Neural cell (in vitro differentiated cells): ENCODE measurements at places on chromosomes 2 and 18. TPM values are rescaled to one million over a fixed set of nuclear protein-coding genes. Genes with fewer than 3 reads are reported as not detected.

The SH3RF3 gene
- polyA plus RNA-seq = 0.52 and 0.53 TPM in 2 replicates

The RGPD3 gene
- 0.74 and 1.1 TPM in 2 replicates for polyA plus RNA-seq

The RTP5 gene
- polyA plus RNA-seq = 1.2 and 1.8 TPM in 2 replicates

The SERPINB5 gene
- polyA plus RNA-seq = not detected in 2 replicates

The VIT gene
- not detected in 2 replicates for polyA plus RNA-seq

The SPRED2 gene
- 5.3 and 5.4 TPM in 2 replicates for polyA plus RNA-seq

The RAB6C gene
- 0.18 and 0.52 TPM in 2 replicates for polyA plus RNA-seq

The KCNF1 gene
- 11.4 and 12.9 TPM in 2 replicates for polyA plus RNA-seq

The DSG1 gene
- polyA plus RNA-seq = not detected in 2 replicates

The NEDD4L gene
- polyA plus RNA-seq = 97.9 and 103 TPM in 2 replicates

The UGT1A9 gene
- not detected in 2 replicates for polyA plus RNA-seq

The REEP1 gene
- polyA plus RNA-seq = 111 and 121 TPM in 2 replicates

The RNU2-63P gene
- polyA plus RNA-seq = not detected in 2 replicates

The CD8B2 gene
- polyA plus RNA-seq = not detected in 2 replicates

The CFAP221 gene
- polyA plus RNA-seq = 7.0 and 8.4 TPM in 2 replicates

The PDIA6 gene
- 109 and 124 TPM in 2 replicates for polyA plus RNA-seq

The DYNAP gene
- polyA plus RNA-seq = not detected in 2 replicates

The PCBP1 gene
- polyA plus RNA-seq = 33.3 and 42.5 TPM in 2 replicates

The C2orf49 gene
- polyA plus RNA-seq = 35.6 TPM in 2 replicates

The SEH1L gene
- polyA plus RNA-seq = 11.5 and 12.3 TPM in 2 replicates

The LINC00305 gene
- polyA plus RNA-seq = not detected in 2 replicates

The ALPI gene
- polyA plus RNA-seq = not detected in 2 replicates

The FEV gene
- not detected in 2 replicates for polyA plus RNA-seq

The CNTNAP5 gene
- polyA plus RNA-seq = 19.3 and 39.0 TPM in 2 replicates

The CCDC148 gene
- 1.5 and 1.8 TPM in 2 replicates for polyA plus RNA-seq

The ADD2 gene
- 52.5 and 73.6 TPM in 2 replicates for polyA plus RNA-seq

The RIT2 gene
- 1.1 and 2.3 TPM in 2 replicates for polyA plus RNA-seq

The NTSR2 gene
- not detected in 2 replicates for polyA plus RNA-seq

The CDK15 gene
- 0.06 and 0.09 TPM in 2 replicates for polyA plus RNA-seq

The FOXD4L1 gene
- 0.82 and 1.6 TPM in 2 replicates for polyA plus RNA-seq

The POMC gene
- polyA plus RNA-seq = not detected in 2 replicates

The PHOSPHO2 gene
- polyA plus RNA-seq = 15.0 and 25.4 TPM in 2 replicates

The FAP gene
- 0.16 TPM in 1 of 2 replicates, not detected in the other for polyA plus RNA-seq

The IL37 gene
- not detected in 2 replicates for polyA plus RNA-seq

The TRIM43 gene
- not detected in 2 replicates for polyA plus RNA-seq

The COPS9 gene
- polyA plus RNA-seq = 295 and 359 TPM in 2 replicates

The UGT1A5 gene
- not detected in 2 replicates for polyA plus RNA-seq

The TUBB8B gene
- polyA plus RNA-seq = not detected in 2 replicates

The TFPI gene
- polyA plus RNA-seq = 0.51 TPM in 1 of 2 replicates, not detected in the other

The CYS1 gene
- polyA plus RNA-seq = not detected in 2 replicates

The FAM161A gene
- polyA plus RNA-seq = 12.0 and 17.5 TPM in 2 replicates

The RAB27B gene
- polyA plus RNA-seq = 37.3 and 53.4 TPM in 2 replicates

The RUFY4 gene
- not detected in 2 replicates for polyA plus RNA-seq

The ERMN gene
- polyA plus RNA-seq = not detected in 2 replicates

The UGT1A8 gene
- polyA plus RNA-seq = not detected in 2 replicates

The PPP4R1 gene
- polyA plus RNA-seq = 127 and 134 TPM in 2 replicates

The NOSTRIN gene
- polyA plus RNA-seq = not detected in 2 replicates

The MAB21L4 gene
- polyA plus RNA-seq = not detected in 2 replicates

The PSMA8 gene
- not detected in 2 replicates for polyA plus RNA-seq

The COL3A1 gene
- polyA plus RNA-seq = 1.3 and 1.8 TPM in 2 replicates

The HJURP gene
- 1.3 and 3.3 TPM in 2 replicates for polyA plus RNA-seq

The MROH2A gene
- not detected in 2 replicates for polyA plus RNA-seq

The SPDYA gene
- polyA plus RNA-seq = 0.22 and 0.46 TPM in 2 replicates

The NAGK gene
- polyA plus RNA-seq = 123 and 180 TPM in 2 replicates

The NFU1 gene
- 101 and 116 TPM in 2 replicates for polyA plus RNA-seq

The CROCC2 gene
- 0.09 TPM in 1 of 2 replicates, not detected in the other for polyA plus RNA-seq

The GRHL1 gene
- 25.4 and 26.3 TPM in 2 replicates for polyA plus RNA-seq
